Brain microvascular endothelial cell (primary cell): ENCODE measurements at places on chromosomes 13 and 19.

GRCh38 chr13:102586615-102587014 lies 10.2 kb upstream of the TPP2 start:
- no peak for DNase-seq

- no peak for DNase-seq
Measured at GRCh38 chr13:46137627-46138317, 32.9 kb upstream of the CPB2 start.

- no peak for DNase-seq
Measured at GRCh38 chr13:114259974-114260373, 21.4 kb upstream of the UPF3A start.

DNA sequence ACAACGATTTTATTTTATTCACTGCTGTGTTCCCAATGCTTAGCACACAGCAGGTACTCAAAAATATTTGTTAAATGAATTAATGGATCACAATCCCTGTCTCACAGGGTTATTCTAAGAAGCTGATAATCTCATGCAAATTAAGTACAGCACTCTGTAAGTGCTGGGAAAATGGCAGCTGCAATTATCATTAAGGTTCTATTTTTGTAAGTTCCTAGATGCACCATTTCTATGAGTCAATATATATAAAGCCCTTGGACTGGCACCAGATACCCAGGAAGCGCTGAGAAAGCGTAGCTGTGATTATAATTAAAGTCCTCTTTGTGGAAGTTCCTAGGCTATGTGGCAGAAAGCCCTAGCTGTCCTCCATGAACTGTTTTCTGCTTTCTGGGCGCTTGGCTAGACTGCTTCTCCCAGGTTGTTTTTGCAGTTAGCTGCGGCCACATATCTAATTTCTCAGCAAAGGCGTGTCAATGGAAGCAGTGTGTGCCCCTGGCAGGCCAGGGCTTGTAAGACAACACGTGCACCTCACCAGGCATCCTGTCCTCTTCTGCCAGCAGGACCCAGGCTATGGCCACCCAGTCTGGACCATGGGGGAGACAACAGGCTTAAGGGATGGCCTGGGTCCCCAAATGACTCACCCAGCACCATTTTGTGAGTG lies 5.2 kb upstream of the SRRM5 start:
- no peak for DNase-seq

DNA sequence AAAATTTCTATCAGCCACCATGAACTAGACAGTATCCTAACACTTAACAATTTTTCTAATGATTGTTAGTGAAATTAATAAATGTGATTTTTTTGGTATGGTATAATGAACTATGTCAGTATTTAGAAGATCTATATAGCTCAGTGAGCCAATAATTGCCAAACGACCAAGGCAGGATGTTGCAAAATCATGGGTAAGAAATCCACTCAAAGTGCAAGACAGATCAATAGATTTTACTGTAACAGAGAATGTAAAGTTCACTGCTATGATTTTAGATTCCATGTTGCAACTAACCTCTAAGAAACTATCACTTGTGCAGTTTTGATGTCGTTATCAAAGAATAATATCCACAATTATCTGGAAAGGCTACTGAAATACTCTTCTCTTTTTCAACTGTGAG lies 44.0 kb upstream of the MYCBP2 start:
- DNase-seq: no peak

GRCh38 chr19:38049105-38049649 lies 142.2 kb downstream of the SIPA1L3 start:
- peak; percentile 59 for DNase-seq

DNA sequence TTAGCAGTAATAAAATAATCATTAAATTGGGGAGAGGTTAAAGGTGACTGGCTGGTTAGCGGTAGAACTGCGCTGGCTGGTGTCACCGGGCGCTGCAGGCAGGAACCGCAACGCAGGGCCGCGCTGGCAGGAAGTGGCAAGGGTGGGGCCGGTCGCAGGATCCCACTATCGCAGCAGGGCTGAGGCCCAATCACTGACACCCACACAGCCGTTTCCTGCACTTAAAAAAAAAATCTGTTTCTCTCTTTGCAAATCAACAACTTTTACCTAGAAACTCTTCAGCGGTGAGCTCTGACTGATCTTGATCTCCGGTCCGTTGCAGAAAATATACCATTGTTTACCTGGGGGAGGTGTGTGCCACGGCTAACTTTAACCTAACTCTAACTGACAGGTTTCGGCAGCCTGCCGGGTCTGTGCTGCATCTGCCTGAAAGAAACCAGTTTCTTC lies 46.9 kb downstream of the KLF2 start:
- DNase-seq: no peak

DNA sequence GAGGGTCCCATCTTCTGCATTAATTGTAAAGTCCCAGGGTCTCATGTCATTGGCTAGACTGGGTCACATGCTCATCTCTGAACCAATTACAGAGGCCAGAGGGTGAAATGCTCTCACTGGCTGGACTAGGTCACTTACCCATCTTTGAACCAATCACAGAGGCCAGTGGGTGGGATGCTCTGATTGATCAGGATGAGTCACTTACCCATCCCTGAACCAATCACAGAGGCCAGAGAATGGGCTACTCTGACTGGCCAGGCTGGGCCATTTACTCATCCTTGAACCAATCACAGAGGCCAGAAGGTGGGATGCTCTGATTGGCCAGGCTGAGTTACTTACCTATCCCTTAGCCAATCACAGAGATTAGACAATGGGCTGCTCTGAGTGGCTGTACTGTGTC lies 5.3 kb downstream of the MISP start:
- DNase-seq: peak; percentile 62

GRCh38 chr13:111657013-111657412 lies 336.6 kb downstream of the TEX29 start:
- DNase-seq: no peak

GRCh38 chr13:98802559-98802958 lies 50.1 kb upstream of the SLC15A1 start:
- no peak for DNase-seq

GRCh38 chr13:98658131-98658530 lies 81.2 kb upstream of the STK24 start:
- no peak for DNase-seq

DNA sequence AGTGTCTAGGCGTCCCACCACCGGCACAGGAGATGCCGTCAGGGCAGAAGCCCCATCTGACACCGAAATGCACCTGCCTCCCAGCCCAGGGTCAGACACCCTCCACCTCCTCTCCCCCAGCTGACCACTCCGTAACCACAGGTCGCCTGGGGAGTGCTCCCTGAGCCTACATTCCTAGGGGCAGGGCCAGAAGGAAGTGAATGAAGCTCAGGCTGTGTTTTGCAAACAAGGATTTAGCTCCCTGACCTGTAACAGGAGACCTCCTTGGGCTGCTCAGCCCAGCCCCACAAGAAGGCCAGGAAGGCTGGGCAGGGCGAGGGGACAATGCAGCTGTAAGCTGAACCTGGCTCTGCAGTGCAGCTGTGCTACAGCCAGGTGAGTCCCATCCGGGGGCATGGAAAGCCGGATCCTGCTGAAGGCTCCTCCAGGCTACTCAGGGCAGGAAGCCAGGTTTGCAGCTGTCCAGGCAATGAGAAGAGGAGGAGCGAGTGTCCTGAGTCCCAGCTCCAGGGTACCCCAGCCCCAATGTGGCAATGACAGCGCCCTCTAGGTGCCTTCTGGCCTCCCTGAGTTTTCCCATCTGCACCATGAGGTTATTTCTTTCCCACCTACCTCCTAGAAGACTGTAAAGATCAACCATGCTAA lies 42.1 kb downstream of the RHPN2 start:
- no peak for DNase-seq

GRCh38 chr13:46389457-46390451 lies 2.7 kb upstream of the RUBCNL start:
- DNase-seq: no peak

GRCh38 chr19:3450796-3451411 lies 29.4 kb downstream of the SMIM24 start:
- peak; percentile 100 for DNase-seq

DNA sequence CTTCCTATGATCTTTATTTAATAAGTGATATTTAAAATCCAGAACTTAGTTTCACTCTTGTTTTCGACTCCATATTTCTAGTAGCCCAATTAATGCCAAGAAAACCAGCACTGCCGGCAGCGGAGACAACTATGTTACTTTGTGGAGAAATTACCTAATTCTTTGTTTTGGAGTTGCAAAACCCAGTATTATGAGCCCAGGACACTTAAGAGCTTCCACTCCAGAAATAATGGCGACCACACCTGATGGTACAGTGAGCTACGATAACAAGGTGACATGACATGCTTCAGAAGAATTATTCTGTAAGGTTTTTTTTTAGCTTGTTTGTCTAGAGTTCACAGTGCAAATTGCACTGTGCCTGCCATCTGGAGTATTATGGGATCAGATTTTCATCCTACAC lies 136.4 kb downstream of the ZAR1L start:
- no peak for DNase-seq

DNA sequence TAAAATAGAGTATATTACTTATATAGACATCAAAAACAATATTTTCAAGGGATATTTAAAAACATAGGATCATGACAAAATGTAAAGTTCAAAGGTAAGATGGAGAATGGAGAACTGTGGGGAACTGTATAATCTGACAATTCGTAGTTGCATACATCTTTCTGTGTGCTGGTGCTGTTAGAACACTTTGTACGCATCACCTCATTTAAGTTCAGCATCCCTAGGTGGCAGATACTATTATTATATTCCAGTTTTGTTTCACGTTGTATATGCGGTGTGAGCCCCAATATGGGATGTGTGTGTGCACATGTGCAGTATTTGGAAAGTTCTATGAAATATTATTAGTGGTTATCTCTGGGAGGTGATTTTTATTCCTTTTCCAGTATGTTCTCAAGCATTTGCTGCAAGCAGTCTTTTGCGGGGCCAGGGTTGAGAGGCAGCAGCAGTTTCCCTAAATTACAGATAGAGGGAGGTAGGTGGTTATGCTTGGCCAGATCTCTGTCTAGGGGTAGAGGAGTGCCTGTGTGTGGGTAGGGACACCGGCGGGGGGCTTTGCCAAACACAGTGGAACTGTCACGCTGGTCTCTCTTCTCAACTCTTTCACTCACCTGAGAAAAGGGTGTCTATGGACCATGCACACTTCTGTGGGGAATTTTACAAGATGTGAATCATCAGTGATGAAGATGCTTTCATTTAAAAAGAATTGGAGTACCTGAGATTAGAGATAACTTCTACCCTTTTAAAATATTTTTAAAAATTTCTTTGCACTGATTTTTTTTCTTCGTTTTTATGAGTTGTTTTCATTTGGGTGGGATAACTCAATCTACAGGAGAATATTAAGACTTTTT lies 55.6 kb upstream of the ALOX5AP start:
- peak; percentile 37 for DNase-seq

DNA sequence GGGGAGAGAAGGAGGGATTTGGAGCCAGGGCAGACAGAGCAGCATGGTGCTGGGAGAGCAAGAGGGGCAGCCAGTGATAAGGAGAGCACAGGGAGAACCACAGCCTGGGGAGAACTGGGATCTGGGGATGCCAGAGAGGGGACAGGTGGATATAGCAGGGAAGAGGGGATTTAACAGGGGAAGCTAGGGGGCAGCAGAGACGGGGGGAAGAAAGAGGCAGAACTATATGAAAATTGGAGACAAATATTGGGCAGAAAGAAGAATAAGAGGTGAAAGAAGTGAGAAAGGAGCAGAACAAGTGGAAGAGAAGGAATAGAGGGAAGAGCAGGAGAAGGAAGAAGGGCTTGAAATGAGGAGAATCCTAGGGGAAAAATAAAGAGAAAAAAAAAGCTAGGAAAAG lies 6.5 kb upstream of the ZNF528 start:
- no peak for DNase-seq

DNA sequence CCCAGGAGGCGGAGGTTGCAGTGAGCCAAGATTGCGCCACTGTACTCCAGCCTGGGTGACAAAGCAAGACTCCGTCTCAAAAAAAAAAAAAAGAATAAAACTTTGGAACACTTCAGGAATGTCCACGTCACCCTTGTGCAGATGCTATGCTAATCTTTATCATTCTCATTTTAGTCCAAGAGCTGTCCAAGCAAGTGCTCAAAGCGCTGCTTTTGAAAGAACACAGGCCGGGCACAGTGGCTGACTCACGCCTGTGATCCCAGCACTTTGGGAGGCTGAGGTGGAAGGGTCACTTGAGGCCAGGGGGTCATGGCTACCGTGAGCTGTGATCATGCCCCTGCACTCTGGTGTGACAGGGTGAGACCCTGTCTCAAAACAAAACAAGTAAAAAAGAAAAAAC lies 11.1 kb upstream of the UQCR11 start:
- DNase-seq: no peak

GRCh38 chr19:16064209-16064889 lies 11.9 kb upstream of the TPM4 start:
- DNase-seq: no peak

GRCh38 chr13:109998037-109998436 lies 211.7 kb upstream of the IRS2 start:
- DNase-seq: no peak

GRCh38 chr13:35888981-35889380 lies 242.2 kb downstream of the DCLK1 start:
- no peak for DNase-seq

DNA sequence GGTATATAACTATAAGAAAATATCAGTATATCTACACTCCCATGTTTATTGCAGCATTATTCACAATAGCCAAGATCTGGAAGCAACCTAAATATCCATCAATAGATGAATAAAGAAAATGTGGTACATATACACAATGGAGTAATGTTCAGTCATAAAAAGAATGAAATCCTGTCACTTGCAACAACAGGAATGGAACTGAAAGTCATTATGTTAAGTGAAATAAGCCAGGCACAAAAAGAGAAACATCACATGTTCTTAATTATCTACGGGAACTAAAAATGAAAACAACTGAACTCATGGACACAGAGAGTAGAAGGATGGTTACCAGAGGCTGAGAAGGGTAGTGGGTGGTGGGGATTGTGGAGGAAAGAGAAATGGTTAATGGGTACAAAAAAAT lies 665.2 kb downstream of the TBC1D4 start:
- no peak for DNase-seq

GRCh38 chr13:98570929-98571372 lies 6.0 kb downstream of the STK24 start:
- DNase-seq: peak; percentile 40

DNA sequence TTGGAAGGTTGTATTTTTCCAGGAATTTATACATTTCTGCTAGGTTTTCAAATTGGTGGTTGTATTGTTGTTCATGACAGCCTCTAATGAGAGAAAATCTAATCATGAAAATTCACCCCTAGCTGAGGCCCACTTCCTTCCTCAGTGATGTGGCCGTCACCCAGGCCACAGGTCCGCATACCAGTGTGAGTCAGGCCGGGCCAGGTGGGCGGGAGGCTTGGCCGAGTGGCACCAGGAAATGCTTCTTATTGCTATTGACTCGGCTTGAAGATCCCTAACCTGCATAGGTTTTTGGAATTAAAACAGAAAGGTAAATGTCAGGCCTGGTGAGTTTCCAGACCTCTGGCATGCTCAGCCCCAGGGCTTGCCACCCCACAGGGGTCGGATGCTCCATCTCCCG lies 88.7 kb downstream of the SCGB2B2 start:
- no peak for DNase-seq

- DNase-seq: peak; percentile 50
Measured at GRCh38 chr13:110442930-110443621, 118.4 kb downstream of the RAB20 start.
